Fibroblast of the aortic adventitia (primary cell): ENCODE measurements at places on chromosomes 1 and 21. TPM values are rescaled to one million over a fixed set of nuclear protein-coding genes. Genes with fewer than 3 reads are reported as not detected.

GRCh38 chr1:235426680-235427079, 59.5 kb downstream of the TBCE start:
- no peak for DNase-seq

Gene ATP6V1G3
- not detected in 2 replicates for total RNA-seq

GRCh38 chr1:32331549-32331948, 4.5 kb downstream of the MARCKSL1 start:
- DNase-seq, result no peak

Gene HSD3B1
- not detected in 2 replicates for total RNA-seq

DNA sequence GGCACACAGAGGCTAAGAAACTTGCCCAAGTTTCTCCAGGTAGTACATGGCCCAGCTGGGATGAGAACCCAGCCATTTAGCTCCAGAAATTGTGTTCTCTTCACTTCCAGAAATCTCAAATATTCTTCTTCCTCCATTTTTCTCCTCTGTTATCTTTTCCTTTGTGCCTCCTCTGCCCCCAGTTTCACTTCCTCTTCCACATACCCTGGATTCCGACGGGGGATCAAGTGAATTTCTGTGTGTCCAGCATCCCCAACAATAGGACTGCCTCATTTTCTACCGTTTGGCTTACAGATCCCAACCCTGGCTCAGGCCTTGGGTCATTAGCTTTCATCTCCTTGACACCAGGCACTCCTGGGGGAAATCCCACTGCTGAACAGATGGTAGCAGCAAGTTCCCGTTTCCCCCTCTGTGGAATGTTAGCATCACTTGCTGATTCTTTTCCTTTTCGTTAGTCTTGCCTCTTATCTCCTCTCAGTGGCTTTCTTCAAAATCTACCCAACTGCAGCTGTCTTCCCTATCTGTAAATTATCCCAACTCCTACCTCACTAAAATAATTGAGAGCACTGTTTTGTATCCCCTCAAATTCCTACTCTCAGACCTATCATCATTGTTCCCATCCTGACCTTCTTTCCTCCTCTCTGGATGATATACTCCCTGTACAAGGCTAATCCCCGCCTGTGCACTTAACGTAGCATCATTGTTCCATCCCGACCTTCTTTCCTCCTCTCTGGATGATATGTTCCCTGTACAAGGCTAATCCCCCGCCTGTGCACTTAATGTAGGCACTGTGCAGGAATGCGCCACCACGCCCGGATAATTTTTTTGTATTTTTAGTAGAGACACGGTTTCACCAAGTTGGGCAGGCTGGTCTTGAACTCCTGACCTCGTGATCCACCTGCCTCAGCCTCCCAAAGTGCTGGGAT, 36.5 kb downstream of the SCCPDH start:
- DNase-seq, result no peak

GRCh38 chr1:227816750-227817446, 1.4 kb downstream of the PRSS38 start:
- no peak for DNase-seq

Gene LEFTY2
- 0.09 TPM in 1 of 2 replicates, not detected in the other for total RNA-seq

DNA sequence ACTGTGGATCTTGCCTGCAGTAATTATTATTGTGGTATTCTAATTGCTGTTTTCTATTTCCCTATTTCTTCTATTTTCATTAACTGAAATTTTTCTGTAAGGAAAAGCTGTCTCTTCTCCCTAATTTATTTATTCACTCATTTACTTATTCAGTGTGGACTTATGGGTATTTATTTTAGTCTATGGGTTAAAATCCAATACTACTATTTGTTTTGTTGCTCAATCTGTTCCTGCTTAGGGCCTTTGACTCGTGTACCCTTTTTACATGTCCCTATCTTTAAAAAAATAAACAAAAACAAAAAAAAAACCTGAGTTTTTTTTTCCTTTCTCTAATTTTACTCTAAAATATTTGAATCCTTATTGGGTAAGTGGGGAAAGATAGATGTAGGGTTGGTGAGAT, 166.2 kb upstream of the IVNS1ABP start:
- DNase-seq, result no peak

GRCh38 chr1:165168467-165168866, 188.0 kb downstream of the LMX1A start:
- DNase-seq, result no peak

- peak; percentile 92 for DNase-seq
These were observed 82.2 kb upstream of the SSX2IP start for GRCh38 chr1:84772428-84772943.

- DNase-seq, result no peak
These were observed 251.1 kb upstream of the JUN start for GRCh38 chr1:59034925-59035324.

GRCh38 chr1:43005460-43006361, 47.0 kb upstream of the SLC2A1 start:
- no peak for DNase-seq

Gene CYP4A11
- total RNA-seq, result not detected in 2 replicates

Gene NT5C1A
- not detected in 2 replicates for total RNA-seq

Gene EXTL2
- 12.2 and 34.1 TPM in 2 replicates for total RNA-seq

GRCh38 chr1:53505401-53505800, 46.2 kb downstream of the DMRTB1 start:
- DNase-seq, result no peak

Gene PCBP3
- total RNA-seq, result 1.2 and 4.2 TPM in 2 replicates

Gene OTUD3
- total RNA-seq, result 5.8 and 7.0 TPM in 2 replicates

Gene FCGR1A
- not detected in 2 replicates for total RNA-seq

DNA sequence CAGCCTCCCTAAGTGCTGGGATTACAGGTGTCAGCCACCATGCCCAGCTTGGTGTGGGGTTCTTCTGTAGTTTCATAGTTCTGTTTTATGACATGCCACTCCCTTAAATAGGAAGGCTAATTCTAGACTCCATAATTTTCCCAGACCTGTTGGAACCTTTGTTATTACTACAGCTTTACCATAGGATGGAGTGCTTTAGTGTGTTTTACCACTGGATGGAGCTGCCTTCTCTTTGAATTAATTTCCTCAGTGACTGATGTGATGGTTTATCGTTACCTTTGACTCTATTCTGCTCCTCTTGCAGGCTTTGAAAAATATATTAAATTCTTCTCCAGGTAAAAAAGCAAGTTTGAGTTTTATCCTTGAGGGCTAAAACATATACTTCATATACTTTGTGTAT, 84.6 kb upstream of the NEK7 start:
- DNase-seq, result peak; percentile 35

DNA sequence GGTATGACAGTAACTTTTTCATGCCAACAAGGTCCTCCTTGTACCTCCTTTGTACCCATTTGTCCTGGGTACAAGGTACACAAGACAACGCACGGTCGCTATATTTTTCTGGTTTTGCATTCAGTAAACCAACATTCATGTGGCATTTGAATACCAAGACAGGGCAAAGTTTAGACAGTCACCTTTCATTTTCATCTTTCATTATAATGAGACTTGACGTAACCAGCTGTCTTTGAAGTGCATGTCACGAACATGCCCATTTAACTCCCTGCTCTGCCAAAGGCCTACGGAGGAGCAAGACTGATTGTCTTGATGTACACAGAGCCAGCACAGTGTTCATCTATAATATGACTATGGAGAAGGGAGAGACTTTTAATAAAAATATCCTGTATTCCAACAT, 91.0 kb downstream of the SETD4 start:
- DNase-seq, result no peak

- no peak for DNase-seq
These were observed 383.0 kb upstream of the PTBP2 start for GRCh38 chr1:96338622-96339021.

DNA sequence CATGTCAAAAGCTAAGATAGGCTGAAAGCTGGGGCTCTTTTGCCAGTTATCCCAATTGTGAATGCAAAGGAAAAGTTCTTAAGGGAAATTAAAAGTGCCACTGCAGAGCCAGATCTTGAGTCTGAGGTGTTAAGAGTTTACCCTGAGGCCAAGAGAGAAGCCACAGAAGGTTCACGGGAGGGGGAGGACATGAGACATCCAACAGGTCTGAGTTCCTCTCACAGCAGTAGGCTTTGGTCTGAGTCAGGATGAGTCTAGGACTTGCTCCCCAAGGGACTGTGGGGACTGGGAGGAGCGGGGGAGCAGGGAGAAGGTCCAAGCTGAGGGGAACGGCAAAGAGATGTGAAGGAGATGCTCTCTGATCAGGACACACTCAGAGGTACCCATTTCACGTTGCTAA, 411.2 kb upstream of the CAMK1G start:
- no peak for DNase-seq
